ENCODE measurements at places on chromosomes 3 and 15.

- no peak for DNase-seq
Observed at GRCh38 chr3:176376531-176376930, 820.8 kb downstream of the TBL1XR1 start.

GRCh38 chr3:56758539-56758981 is 43.2 kb downstream of the ARHGEF3 start:
- DNase-seq: peak; percentile 14

DNA sequence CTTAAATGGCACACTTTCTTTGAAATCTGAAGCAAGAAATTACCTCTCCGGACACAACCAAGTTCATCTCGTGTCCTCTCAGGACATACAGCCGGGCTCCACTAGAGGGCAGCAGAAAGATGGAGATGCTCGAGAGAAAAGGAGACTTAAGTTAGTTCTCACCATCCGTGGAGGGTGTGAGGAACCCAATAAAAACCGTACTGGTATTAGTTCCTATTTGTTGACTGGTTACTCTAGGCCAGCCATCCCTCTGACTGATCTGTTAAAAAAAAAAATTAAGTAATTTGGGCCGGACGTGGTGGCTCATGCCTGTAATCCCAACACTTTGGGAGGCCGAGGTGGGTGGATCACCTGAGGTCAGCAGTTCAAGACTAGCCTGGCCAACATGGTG is 7.9 kb upstream of the CYP11A1 start:
- peak; percentile 87 for DNase-seq

GRCh38 chr3:148202386-148202785 is 495.3 kb upstream of the AGTR1 start:
- DNase-seq: peak; percentile 12

DNA sequence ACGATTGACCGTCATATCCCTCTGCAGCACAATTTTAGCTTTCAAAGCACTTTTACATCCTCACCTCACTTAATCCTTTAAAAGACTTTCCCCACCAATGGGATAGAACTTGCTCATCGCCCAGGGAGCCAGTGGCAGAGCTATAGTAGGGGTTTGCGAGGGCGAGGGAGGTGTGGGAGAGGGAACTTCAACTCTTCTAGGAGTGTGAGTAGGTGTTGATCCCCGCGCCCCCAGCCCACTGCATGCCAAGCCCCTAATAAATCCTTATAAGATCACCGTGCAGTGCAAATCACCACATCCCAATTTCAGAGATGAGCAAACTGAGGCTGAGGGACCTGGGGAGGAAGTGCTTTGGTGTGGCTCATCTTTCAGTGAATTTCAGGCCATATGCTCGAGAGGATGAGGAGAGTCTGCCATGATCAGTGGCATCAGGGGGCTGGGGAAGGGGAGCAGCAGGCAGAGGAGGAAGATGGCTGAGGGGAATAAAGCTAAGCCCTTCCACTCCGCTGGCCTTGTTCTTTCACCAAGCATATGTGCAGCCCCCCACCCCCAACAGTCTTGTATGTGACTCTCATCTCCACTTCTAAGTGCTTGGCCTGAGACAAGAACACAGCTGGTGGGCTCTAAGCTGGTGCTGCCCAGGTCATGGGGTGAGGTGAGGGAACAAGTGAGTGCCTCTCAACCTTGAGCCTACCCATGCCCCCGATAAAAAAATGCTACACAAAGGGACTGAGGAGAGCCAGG is 5.1 kb downstream of the INSYN1 start:
- DNase-seq: no peak

- no peak for DNase-seq
Observed at GRCh38 chr15:52424856-52425431, 103.7 kb downstream of the MYO5A start.

DNA sequence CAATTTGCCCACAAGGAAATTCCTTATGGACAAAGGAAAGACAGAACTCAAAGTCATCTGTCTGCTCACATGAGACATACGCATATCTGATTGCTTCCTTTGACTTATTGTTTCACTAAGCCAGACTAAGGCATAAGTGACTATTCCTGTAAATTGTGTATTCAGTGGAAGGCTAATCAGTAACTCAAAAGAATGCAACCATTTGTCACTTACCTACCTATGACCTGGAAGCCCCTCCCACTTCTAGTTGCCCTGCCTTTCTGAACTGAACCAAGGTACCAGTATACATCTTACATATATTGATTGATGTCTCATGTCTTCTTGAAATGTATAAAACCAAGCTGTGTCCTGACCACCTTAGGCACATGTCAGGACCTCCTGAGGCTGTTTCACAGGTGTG is 53.5 kb upstream of the PROK2 start:
- peak; percentile 1 for DNase-seq

GRCh38 chr3:56025326-56025725 is 442.9 kb downstream of the ERC2 start:
- DNase-seq: no peak

GRCh38 chr3:128178782-128179483 is 25.7 kb downstream of the EEFSEC start:
- no peak for DNase-seq

DNA sequence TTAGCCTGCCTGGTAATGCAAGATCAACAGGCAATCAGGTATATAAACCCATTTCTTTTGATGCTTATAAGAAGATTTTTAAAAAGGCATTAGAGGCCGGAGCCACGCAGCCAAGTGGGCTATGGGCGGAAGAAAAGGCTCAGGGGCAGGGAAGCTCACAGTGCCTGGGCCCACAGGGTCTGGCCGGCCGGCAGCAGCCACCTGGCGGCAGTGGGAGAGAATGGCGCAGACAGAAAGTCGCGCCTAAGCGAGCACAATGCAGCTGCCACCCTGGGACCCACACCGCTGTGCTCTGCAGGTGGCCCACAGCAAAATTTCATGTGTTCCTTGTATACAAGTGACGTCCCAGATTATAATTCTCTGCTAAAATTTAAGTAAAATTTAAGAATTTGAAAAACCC is 448.6 kb upstream of the RASGRP1 start:
- no peak for DNase-seq

GRCh38 chr3:111763968-111764367 is 95.1 kb upstream of the PHLDB2 start:
- DNase-seq: no peak

DNA sequence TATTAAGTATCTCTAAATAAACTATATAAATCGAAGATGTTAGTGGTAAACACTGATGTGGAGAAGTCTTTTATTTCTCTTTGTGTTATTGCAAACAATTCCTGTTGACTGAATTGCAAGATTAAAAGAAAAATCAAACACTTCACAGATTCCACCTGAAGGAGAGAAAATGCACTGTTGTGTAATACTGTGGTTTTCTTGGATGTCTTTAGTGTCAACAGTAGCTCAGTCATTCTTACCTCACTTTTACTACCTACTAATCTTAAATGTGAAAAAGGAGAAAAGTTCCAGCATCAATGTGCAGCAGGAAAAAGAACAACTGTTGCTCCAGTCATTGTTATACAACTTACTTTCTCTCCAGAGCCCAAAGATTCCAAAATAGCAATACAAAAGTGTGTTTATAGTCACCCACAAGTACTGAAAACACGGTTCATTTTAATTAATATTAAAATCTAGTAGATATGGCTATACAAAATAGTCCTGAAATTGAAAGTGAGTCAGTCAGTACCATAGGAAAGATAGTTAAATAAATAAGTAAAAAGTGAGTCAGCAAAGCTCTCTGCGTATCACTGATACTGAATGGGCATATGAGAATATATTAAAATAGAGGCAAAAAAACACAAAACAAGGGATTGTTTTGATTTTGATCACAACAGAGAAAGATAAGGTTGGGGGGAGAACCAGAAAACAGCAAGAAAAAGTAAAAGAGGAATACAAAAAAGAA is 90.5 kb upstream of the CSPG5 start:
- no peak for DNase-seq

- DNase-seq: no peak
Observed at GRCh38 chr3:78221796-78222195, 1181.9 kb downstream of the ROBO2 start.

- no peak for DNase-seq
Observed at GRCh38 chr3:12496453-12496761, 12.1 kb downstream of the TSEN2 start.

DNA sequence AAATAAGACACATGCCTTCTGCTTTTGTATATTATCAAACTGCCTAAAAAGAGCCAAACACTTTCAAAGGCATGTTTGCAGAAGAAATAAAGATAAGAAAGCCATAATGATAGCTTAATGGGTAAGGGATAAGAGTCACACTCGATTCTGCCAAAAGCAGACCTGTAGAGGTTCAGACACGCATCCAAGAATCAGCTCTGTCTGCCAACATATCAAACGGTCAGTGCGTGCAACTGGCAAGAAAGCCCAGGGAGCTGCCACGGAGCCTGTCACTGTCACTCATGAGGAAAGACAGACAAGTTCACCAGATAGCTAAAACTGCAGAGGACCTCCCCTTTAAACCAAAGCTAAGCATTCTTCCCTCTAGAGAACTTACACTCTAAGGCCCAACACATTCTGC is 23.2 kb downstream of the DCP1A start:
- no peak for DNase-seq

DNA sequence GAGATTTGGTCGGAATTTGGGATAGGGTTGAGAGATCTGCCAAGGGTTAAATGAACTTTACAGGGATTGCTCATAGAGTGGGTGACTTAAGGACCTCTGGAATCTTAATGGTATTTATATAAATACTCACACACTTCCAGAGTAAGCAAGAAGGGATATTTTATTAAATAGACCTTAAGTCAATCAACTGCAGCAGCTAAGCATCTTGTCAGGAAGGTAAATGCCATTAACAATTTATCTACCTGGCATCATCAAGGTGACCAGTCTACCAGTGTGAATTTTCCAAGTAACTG is 123.9 kb downstream of the FEZF2 start:
- DNase-seq: no peak

DNA sequence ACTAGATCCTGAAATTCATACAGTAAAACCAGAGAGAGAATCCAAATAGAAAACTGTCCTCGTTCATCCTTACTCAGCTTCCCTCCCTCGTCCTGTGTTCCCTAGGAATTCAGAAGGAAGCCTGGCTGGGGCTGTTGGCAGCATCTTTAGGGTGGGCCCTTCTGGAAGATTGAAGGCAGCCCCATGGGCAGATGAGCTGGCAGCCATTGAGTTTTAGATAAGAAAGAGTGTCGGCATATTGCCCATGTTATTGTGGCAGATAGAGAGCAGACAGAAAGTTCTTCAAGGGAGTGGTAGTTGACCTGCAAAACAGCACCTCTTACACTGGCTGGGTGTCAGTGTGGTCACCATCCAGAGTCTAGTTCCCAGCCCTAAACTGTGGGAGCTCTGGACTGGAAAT is 23.5 kb downstream of the TMOD2 start:
- DNase-seq: no peak

- no peak for DNase-seq
Observed at GRCh38 chr3:52681596-52681995, 4.1 kb downstream of the PBRM1 start.

GRCh38 chr15:73517566-73517965 is 74.6 kb downstream of the REC114 start:
- no peak for DNase-seq

GRCh38 chr3:188036375-188037194 is 117.4 kb upstream of the LPP start:
- DNase-seq: peak; percentile 63

- no peak for DNase-seq
Observed at GRCh38 chr3:196765454-196765853, 25.8 kb downstream of the PAK2 start.

DNA sequence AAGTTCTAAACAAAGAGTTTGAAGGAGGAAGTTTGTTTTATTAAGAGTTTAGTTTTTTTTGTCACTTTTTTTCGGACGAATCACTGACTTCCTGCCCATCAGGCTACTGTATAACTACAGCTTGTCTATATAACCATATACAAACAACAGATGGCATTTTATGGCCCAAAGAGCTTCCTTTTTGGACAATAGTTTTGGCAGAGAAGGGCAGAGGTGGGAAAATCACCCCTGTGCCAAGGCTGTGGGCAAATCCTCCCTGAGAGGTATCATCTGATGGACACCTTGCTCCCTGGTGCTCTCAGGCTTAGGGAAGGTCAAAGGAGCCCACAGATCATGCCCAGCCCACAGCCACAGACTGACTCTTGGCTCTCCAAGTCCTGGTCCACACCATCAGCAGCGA is 113.4 kb downstream of the OXNAD1 start:
- DNase-seq: no peak

DNA sequence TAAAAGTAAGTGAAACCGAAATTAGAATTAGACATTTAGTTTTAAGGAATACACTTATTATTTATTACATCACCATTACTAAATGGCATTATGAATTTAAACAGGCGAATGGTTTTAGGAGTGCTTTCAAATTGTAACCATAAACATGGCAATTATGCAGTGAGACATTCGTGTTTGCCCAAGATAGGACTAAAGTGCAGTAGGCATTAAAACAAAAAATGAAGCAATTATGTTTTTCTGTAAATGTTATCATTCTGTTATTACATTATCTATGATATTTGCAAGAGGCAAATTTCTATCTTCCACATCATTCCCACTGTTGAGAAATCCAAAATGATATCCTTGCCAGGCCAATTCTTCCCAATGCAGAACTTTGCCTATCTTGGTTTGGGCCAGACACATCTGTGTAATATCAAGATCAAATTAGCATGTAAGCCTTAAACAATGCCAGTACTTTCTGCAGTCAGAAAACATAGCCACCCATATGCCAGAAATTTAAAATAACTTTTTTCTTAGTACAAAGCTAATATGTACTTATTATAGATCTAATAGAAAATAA is 156.9 kb downstream of the ATP8B4 start:
- no peak for DNase-seq

DNA sequence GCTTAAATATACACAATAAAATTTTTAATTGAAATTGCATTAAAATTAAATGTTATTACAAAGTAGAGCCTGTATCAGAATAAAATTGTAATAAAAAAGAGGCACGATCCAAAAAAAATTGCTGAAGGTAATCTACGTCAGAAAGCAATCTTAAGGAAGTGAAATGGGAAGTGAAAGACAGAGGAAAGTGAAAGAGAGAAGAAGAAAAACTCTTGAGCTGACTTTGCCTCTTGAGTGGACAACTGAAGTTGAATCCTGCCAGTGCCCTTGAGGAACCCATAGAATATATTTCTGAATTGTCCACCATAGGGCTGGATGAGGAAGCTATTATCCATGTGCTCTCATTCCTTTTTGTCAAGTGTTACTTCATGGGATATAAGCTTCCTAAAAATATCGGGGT is 285.1 kb upstream of the STAC start:
- DNase-seq: no peak

- no peak for DNase-seq
Observed at GRCh38 chr15:96049766-96050165, 280.7 kb upstream of the NR2F2 start.

- DNase-seq: no peak
Observed at GRCh38 chr3:124730941-124731297, 667 bp downstream of the UMPS start.

GRCh38 chr3:135965506-135966270 is at the start of gene PPP2R3A:
Gene PPP2R3A (plus strand): TSS chr3:135965728. CDS start chr3:136001499, 35,771 bp downstream.
- peak; percentile 88 for DNase-seq

GRCh38 chr3:179955809-179956208 is 80.9 kb downstream of the PEX5L start:
- DNase-seq: no peak

GRCh38 chr3:54358969-54359694 is 236.8 kb downstream of the CACNA2D3 start:
- peak; percentile 22 for DNase-seq
